ENCODE measurements at places on chromosomes 7 and 10. TPM values are rescaled to one million over a fixed set of nuclear protein-coding genes. Genes with fewer than 3 reads are reported as not detected.

Gene VIPR2
- 14.0 TPM for total RNA-seq

Gene PGAM2
- total RNA-seq: 0.66 TPM

Gene ADRA2A
- 7.8 TPM for total RNA-seq

Gene TAS2R41
- total RNA-seq: not detected

Gene CAPZA2
- 117 TPM for total RNA-seq

Gene ANKRD1
- total RNA-seq: 0.32 TPM

Gene EPHA1
- 15.4 TPM for total RNA-seq

Gene UNC5B
- 4.9 TPM for total RNA-seq

DNA sequence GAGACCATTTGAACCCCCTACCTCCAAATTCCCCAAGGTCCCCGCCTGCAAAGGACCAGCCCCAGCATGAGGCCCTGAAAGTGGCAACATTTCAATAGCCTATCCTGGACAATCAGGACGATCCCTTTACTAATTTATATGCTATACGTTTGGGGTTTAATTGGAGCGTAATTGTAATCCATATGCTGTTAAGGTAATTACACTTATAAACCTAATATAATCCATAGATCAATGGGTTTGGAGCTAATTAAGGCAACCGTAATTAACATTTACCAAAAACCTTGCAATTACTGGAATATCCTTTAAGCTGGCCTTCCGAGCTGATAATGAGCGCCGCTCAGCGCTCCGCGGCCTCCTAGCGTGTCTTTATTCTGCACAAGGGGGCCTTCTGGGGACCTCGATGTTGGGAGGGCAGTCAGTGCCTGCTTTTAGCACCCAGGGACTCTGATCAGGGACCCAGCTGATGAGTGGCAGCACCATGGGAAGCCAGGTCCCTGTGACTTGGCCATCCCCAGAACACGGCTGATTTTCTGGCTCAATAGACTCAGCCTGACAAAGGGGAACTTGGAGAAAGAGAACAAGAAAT, 91.2 kb downstream of the LHPP start:
- H3K4me3 ChIP-seq: no peak overlapping the region
- no peaks in the 10 kb centered on the region for H3K27me3 ChIP-seq

DNA sequence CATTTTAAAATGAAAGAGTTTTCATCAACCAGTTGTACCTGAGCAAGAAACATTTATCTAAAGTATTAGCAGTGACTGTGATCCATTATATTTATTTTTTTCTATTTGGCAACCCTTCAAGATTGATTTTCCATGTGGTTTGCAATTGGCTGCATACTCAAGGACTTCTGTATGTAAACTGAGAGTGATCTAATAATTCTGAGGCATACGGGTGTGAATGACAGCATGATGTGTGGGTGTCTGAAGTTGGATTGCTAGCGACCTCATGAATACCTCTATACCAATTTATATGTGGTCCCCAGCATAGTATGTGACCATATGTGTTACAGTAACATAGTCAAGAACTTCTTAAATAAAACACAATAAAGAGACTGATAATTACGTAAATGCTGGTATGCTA, 8.2 kb upstream of the MPP7 start:
- no peak overlapping the region for H3K4me3 ChIP-seq
- H3K27me3 ChIP-seq: no peaks in the 10 kb centered on the region
- no peaks in the 10 kb centered on the region for H3K36me3 ChIP-seq
- no peaks in the 10 kb centered on the region for H3K4me1 ChIP-seq
- H3K27ac ChIP-seq: no peak overlapping the region

- H3K27ac ChIP-seq: no peak overlapping the region
- no peak for DNase-seq
- no peaks in the 10 kb centered on the region for H3K4me1 ChIP-seq
- no peak overlapping the region for H3K4me3 ChIP-seq
These were observed 282.9 kb downstream of the GRID1 start for GRCh38 chr10:86083664-86084175.

GRCh38 chr10:103353281-103353680, 2.3 kb upstream of the PCGF6 start:
- DNase-seq: no peak
- no peak overlapping the region for H3K4me3 ChIP-seq
- no peaks in the 10 kb centered on the region for H3K27me3 ChIP-seq
- no peaks in the 10 kb centered on the region for H3K4me1 ChIP-seq
- H3K36me3 ChIP-seq: no peaks in the 10 kb centered on the region

DNA sequence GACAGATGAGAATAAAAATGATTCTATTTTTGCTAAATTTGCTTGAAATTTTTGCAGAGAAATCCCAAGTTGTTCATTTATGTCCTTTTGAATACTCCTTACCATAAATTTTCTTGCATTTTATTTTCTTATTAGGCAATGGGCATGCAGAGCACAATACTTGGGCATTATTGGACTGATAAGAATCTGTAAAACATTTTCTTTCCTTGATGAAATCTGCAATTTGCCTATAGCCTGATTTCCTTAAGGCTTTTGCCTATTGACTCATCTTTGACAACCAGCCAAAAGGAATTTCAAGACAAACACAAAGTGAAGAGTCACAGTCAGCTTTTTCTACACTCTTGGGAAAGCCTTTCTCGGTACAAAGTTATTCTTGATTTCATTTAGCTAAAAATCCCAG, 30.5 kb upstream of the GNAT3 start:
- no peaks in the 10 kb centered on the region for H3K4me1 ChIP-seq
- H3K27ac ChIP-seq: peak overlapping the region; percentile 52
- no peaks in the 10 kb centered on the region for H3K27me3 ChIP-seq
- no peaks in the 10 kb centered on the region for H3K36me3 ChIP-seq
- no peak for DNase-seq

- H3K4me1 ChIP-seq: no peaks in the 10 kb centered on the region
- H3K4me3 ChIP-seq: no peak overlapping the region
- no peaks in the 10 kb centered on the region for H3K27me3 ChIP-seq
- no peak for DNase-seq
- no peaks in the 10 kb centered on the region for H3K36me3 ChIP-seq
These were observed 70.4 kb upstream of the FZD8 start for GRCh38 chr10:35712486-35712885.

- peak overlapping the region; percentile 44 for H3K27ac ChIP-seq
- DNase-seq: peak; percentile 50
- H3K4me3 ChIP-seq: no peak overlapping the region
- peaks cover 33% of the 10 kb centered on the region for H3K4me1 ChIP-seq
These were observed 94.5 kb downstream of the HIPK2 start for GRCh38 chr7:139683137-139683921.

DNA sequence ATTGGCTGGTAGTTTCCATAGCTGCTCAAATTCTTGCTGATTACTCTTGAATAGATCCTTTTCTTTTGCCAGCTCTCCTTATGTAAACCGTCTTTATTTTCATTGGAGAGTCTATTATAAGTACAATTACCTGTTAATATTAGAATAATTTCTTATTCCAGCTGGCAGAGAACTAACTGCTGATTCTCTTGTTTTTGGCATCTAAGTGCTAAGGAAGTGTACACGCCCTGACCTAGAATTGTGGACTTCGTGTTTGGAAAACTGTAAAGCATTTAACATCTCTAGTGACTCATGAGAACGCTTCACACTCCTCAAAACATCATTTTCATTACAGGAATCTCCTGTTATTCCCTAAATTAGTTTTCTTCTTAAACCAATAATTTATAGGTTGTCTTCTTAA, 39.9 kb upstream of the FAM171A1 start:
- H3K36me3 ChIP-seq: no peaks in the 10 kb centered on the region
- no peak for DNase-seq
- H3K4me1 ChIP-seq: no peaks in the 10 kb centered on the region
- no peaks in the 10 kb centered on the region for H3K27me3 ChIP-seq
- no peak overlapping the region for H3K27ac ChIP-seq
- H3K4me3 ChIP-seq: no peak overlapping the region

DNA sequence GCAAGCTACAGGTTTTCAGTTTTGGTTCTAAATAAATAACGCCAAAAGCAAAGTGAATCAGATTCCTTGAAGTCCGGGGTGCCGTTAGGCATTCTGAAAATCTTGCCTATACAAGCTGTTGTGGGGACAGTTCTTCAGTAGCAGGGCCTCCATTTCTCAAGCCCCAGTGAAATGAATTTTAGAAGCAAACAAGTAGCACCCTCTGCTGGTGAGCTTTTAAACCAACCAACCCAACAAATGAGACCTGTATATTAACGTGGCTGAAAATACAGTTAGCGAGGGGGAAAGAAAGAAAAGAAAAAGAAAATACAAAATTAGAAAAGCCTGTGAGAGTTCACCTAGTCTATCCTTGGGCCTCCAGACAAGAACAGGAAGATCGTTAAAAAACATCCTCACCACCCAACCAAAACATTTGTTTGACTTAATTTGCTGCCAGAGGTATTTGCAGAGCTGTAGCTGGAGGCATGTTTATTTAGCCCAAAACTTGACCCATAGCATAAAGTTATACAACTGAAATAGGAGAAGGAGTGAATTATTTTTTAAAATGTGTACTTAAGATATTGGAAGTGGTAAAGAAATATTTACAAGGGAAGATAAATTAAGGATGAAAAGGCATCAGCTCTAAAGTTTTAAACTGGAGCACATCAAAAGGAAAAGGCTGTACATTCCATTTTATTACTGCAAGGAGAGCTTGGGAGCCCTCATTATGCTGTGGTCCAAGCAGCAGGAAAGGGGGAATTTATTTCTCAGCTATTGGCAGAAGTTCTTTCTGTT, 98.9 kb downstream of the DYNC1I1 start:
- no peaks in the 10 kb centered on the region for H3K36me3 ChIP-seq
- DNase-seq: no peak
- no peak overlapping the region for H3K4me3 ChIP-seq
- H3K27me3 ChIP-seq: no peaks in the 10 kb centered on the region
- no peaks in the 10 kb centered on the region for H3K4me1 ChIP-seq
- H3K27ac ChIP-seq: no peak overlapping the region

DNA sequence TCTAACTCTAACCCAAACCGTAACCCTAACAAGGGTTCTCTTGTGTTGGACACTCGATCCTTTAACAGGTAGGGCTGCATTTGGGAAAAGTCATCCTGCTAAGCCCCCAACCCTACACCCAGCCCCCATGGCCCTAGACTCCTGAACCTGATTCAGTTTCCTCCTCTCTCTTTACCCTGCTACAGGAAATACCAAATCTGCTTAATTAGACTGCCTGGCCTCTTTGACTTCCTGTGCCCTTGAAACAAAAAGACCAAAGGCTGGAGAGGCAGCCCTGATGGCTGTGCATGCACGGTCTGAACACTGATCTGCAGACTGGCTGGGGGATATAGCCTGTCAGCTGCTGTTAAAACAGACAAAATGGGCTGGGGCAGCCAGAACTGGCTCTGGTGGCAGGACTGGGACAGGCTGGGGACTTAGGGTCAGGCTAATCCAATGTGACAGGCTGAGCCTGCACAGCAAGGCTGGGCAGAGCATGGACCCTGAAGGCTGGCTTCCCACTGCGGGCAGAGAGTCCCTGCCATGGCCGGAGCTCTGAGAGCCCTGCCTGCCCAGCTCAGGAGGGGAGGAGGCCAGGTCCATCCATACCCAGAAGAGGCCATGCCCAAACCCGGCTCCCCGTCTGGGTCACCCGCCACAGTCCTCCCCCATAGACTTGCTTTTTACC, 51.0 kb upstream of the MSMB start:
- H3K4me3 ChIP-seq: no peak overlapping the region
- no peak for DNase-seq
- no peaks in the 10 kb centered on the region for H3K27me3 ChIP-seq

DNA sequence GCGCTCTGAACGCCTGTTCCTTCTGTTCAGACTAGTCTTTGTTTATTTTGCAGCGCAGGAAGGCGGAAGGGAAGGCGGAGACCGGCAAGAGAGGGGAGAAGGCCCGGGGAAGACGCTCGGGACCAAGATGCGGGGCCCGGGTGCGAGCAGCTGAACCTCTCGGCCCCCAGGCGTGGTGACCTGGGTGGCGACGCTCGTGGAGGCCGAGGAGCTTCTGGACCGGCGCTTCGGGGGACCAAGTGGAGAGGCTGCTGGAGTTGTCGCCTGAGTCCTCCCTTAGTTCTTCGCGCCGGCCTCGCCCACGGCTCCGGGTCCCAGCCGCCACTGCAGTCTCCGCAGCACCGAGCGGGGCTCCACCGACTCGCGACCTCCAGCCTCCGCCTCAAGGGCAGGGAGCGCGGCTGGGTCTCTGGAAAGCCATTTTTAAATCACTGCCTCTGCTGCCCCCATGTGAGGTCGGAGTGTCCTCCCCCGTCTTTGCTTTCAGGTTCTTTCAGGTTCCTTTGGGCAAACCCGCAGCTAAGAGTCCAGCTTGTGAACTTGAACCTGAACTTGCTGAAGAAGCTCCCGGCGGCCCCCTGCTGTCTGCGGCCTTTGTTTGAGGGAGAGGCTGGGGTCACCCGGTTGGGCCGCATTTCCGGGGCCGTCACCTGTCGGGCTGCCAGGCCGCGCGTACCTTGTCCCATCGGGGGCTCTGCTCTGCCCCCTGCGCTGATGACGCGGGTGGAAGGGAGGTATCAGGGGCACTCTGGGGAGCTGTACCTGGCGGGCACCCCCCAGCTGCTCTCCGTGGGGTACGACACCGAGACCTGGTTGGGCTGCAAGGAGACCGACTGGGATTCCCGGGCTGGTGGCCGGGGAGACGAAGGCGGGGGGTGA, 136.0 kb downstream of the KIF20B start:
- peak overlapping the region; percentile 72 for H3K4me3 ChIP-seq
- H3K36me3 ChIP-seq: no peaks in the 10 kb centered on the region
- H3K4me1 ChIP-seq: no peaks in the 10 kb centered on the region
- no peaks in the 10 kb centered on the region for H3K27me3 ChIP-seq
- peak; percentile 20 for DNase-seq

DNA sequence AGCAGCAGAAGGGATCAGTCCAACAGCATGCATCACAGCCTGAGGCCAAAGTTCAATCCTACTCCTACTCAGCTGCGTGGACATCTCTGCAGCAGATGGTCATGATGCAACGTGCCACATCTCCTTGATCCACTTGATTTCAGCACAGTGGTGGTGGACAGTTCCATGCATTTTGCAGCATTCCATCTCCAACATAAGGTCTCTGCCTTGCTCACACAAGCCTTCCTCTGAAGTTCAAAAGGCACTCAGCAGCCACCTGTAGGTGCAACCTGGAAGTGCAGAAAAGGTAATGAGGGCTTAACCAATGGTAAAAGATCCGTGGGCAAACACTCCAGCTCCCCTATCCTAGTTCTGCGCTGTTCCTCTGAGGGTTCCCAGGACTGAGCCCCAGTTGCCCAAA, 57.5 kb upstream of the CHCHD3 start:
- no peak for DNase-seq
- no peak overlapping the region for H3K4me3 ChIP-seq
- H3K27ac ChIP-seq: no peak overlapping the region
- no peaks in the 10 kb centered on the region for H3K4me1 ChIP-seq
- H3K27me3 ChIP-seq: no peaks in the 10 kb centered on the region

DNA sequence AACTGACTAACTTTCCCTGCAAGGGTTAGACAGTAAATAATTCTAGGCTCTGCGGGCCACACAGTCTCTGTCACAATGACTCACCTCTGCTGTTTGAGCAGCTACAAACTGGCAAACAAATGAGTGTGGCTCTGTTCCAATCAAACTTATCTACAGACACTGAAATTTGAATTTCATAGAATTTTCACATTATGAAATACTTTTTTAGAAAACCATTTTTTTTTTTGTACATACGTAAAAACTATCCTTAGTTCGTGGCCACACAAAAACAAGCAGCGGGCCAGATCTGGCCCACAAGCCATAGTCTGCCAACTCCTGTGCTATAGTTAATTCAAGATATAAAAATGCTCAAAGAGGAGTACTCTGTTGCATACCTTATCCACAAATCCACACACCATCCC, 32.6 kb downstream of the PIP4K2A start:
- no peaks in the 10 kb centered on the region for H3K36me3 ChIP-seq
- H3K27me3 ChIP-seq: no peaks in the 10 kb centered on the region
- no peak overlapping the region for H3K4me3 ChIP-seq
- H3K27ac ChIP-seq: peak overlapping the region; percentile 64

GRCh38 chr10:77853256-77853655, 73.3 kb downstream of the DLG5 start:
- no peak overlapping the region for H3K4me3 ChIP-seq
- no peaks in the 10 kb centered on the region for H3K27me3 ChIP-seq
- no peak for DNase-seq

Measured in breast epithelium (tissue), 4 donors.